Bronchial epithelial cell (primary cell): ENCODE measurements at places on chromosomes 16 and 17. TPM values are rescaled to one million over a fixed set of nuclear protein-coding genes. Genes with fewer than 3 reads are reported as not detected.

Gene UBFD1
- 18.4 and 25.5 TPM in 2 replicates for total RNA-seq

Gene AATK
- 0.51 and 0.79 TPM in 2 replicates for total RNA-seq

Gene ASB16
- not detected in 2 replicates for total RNA-seq

Gene RRN3
- total RNA-seq = 54.5 and 58.5 TPM in 2 replicates

Gene SLC35G6
- not detected in 2 replicates for total RNA-seq
